ENCODE measurements at places on chromosomes 13 and 19.

- DNase-seq, result no peak
Observed at GRCh38 chr13:51360489-51360888, 21.0 kb downstream of the SERPINE3 start.

GRCh38 chr19:17058236-17058635 lies 17.0 kb downstream of the HAUS8 start:
- DNase-seq, result no peak

GRCh38 chr19:44627631-44628030 lies 14.3 kb downstream of the IGSF23 start:
- DNase-seq, result no peak

GRCh38 chr13:40911341-40911740 lies 107.8 kb downstream of the ELF1 start:
- peak; percentile 8 for DNase-seq

DNA sequence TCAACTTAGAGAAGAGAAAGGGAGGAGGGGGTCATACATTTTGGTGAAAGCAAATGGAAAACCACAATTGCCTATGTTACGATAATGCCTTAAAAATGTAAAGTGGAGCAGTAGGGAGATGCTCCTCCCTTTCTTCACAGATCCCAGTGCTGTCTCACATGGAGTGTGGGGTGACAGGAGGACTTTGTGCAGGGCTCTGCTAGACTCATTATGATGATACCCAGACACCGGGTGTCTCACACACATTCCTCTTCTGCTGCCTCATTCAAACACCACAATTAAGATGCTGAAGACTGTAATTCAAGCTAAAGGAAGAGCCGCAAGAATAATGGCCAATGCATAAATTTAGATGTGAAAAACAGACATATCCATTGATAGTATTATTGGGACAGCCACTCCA lies 150.6 kb downstream of the LHFPL6 start:
- peak; percentile 55 for DNase-seq

DNA sequence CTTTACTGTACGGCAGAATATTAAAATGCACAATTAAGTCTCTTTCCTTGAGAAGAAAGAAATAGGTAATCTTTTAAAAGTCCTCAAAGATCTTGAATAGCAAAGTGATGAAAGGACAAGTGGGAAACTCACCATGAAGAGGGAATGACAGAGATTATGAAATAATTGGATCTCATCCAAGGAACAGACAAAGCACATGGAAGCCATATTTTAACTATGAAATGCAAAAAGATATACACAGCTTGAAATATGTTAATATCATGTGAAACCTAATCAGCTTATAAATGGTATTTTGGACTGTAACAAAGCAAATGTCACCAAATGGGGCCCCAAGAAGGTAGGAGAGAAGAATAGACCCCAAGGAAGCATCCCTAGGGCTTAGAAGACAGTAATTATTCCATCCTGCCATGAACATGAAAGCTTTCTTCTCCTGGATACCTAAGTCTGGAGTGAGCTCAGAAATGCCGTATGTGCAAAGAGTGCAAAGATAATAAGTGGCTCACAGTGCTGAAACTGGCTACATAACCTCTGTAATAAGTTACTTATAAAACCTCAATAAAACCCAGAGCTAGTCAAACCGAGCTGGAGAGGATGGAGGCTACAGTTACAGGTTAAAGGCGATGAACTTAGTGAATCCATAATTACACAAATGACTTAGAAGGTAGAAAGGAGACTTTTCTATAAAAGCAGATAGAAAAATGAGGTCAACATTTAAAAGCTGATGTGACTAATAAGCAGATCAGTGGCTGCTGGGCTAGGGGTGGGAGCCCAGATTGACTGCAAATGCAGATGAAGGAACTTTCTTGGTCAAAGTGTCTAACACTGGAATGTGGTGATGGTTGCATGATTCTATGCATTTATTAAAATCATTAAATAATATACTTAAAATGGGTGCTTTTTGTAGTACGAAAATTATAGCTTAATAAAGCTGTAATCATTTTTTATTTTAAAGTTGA lies 34.4 kb downstream of the DCLK1 start:
- no peak for DNase-seq

DNA sequence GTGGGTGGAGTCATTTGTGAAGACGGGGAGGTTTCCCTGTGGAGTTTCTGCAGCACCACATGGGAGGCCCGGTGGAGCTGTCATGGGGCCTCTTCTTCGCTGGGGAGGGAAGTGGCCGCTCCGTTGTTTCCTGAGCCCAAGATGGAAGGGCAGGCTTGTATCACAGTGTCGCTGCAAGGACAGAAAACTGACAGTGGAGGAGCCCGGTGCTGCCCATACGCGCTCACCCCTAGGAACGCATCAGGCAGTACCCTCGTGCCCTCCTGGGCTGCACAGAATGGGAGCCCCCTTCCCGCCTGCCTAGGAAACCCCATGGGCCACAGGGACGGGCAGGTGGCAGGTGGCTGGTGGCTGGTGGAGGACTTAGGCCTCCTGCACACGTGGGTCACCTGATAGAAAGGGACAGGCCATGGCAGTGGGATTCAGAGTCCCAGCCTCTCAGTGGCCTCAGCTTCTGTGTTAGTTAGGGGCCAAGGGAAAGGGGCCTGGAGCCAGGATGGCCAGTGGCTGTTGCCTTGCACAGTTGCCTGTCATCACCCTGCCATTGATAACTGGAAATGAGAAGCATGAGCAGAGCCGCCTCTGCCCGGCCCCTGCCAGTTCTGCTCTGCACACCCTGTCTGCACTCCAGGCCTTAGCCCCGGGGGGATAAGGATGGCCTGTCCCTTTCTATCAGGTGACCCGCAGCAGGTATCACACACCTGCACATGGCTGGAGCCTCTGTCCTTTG lies 7.6 kb downstream of the COL4A2 start:
- no peak for DNase-seq

DNA sequence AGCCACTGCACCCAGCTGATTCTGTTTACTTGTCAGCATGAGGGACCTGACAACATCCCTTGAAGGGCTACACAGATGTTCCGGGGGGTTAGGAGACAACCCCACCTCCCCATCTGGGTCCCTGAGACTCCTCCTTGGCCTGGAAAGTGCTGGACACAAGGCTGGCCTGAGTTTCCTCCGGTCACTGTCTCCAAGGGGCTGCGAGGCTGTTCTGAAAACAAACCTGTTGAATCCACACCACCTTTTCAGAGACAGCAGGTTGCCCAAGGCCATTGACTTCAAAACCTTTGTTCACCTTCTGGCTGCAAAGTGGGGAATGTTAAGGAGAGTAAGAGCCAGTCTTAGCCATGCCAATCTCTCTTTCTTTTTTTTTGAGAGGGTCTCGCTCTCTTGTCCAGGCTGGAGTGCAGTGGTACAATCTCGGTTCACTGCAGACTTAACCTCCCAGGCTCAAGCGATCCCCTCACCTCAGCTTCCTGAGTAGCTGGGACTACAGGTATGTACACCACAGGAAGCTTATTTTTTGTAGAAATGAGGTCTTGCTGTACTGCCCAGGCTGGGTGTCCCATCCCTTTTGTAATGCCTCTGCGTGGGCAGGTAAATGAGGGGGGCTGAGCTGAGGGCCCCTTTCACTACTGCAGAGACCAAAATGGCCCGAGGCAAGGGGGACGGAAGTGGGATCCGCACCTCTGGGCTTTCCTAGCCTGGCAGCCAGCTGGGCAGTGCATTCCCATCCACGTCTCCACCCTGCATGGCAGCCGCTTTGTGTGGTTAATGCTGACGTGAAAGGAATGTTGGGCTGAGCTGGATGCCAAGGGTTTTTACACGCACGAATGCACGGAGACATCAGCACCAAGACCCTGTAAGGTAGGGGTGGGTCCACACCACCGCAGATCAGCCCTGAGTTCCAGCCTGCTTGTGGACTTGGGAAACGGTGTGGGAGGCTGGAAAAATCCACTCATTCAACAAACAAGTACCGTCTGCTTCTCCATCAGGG lies 1.9 kb upstream of the ZNF628 start:
- DNase-seq, result no peak

DNA sequence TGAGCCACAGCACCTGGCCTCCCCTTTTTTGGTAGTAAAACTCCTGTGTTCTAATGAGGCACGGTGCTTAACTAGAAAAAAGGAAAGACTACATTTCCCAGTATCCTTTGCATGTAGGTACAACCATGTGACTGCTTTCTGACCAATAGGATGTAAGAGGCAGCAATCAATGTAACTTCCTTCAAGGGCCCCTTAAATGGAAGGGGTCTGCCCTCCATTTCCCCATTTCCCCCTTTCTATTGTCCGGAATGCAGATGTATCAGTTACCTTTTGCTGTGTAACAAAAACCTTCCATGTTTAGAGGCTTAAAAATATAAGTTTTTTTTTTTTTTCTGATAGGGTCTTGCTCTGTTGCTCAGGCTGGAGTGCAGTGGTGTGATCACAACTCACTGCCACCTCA lies 2.2 kb downstream of the GPR32 start:
- no peak for DNase-seq

- no peak for DNase-seq
Observed at GRCh38 chr13:45721203-45721731, 19.1 kb downstream of the CBY2 start.

DNA sequence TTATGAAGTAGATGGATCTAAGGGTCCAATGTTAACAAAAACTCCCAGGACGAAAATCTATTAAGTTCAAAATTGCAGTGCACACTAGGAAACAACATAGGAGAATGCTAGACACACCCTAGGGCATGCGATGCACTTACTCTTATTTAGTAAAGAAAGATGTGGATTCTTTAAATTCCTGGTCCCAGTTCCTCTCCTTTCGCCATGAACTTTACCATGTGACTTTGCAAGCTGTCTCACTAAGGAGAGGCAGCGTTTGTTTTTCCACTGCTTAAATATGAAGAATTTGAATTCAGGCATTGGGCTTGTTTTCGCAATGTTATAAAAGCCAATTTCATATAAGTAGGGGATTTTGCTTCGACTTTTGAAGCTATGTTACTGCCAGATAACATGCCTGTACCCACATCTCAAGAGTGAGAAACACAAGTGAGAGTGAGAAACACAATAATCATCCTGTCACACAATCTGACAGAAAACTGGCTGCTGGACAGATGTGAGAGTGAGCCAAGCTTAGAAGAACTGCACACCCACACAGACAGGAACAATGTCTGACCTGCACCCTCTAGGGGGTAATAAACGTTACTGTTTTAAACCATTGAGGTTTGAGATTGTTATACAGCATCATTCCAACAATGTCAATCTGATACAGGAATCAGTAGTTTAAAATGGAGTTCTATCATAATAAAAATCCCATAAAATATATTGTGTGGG lies 1308.4 kb downstream of the SLITRK5 start:
- DNase-seq, result peak; percentile 18

- no peak for DNase-seq
Observed at GRCh38 chr13:80527400-80527799, 186.5 kb upstream of the SPRY2 start.

DNA sequence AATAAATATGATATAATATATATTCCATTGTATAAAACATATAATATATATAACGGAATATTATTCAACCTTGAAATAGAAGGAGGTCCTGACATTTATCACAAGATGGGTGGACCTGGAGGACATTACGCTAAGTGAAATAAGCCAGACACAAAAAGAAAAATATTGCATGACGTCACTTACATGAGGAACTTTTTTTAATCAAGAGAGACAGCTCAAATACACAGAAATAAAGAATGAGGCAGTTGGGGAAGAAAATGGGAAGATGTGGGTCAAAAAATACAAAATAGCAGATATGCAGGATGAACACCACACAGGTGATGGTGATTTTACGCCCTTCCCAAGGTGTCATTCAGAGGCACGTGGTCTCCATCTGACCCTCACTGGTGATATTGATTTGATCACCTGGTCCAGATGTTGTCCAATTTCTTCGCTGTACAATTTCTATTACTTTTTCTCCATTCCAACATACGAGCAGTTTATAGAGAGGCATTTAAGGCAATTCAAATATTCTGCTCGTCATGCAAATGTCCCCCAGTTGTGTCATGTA lies 513 bp upstream of the ZNF317 start:
- no peak for DNase-seq

- no peak for DNase-seq
Observed at GRCh38 chr13:84570831-84571230, 688.6 kb upstream of the SLITRK1 start.

- DNase-seq, result no peak
Observed at GRCh38 chr19:45184115-45184514, 5.5 kb downstream of the BLOC1S3 start.

GRCh38 chr19:44658069-44658733 lies 13.1 kb upstream of the CEACAM19 start:
- DNase-seq, result no peak

DNA sequence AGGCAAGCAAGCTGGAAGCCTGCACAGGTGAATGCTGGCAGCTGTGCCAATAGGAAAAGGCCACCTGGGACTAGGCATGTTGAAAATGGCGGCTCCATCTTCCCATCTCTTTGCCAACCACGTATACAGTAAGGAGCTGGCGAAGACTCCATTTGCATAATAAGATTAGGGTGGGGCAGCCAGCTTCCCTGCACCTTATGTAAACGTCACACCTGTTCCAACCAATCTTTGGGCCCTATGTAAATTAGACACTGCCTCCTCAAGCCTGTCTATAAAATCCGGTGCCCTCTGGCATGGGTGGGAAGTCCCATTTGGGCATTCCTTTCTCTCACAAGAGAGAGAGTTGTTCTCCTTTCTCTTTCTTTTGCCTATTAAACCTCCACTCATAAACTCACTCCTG lies 16.8 kb downstream of the ADGRE2 start:
- no peak for DNase-seq

- no peak for DNase-seq
Observed at GRCh38 chr13:27476943-27477703, 26.8 kb upstream of the MTIF3 start.

- no peak for DNase-seq
Observed at GRCh38 chr13:90104764-90105163, 1242.7 kb upstream of the MIR17HG start.

GRCh38 chr19:39349326-39349725 lies 7.1 kb downstream of the SAMD4B start:
- DNase-seq, result no peak

DNA sequence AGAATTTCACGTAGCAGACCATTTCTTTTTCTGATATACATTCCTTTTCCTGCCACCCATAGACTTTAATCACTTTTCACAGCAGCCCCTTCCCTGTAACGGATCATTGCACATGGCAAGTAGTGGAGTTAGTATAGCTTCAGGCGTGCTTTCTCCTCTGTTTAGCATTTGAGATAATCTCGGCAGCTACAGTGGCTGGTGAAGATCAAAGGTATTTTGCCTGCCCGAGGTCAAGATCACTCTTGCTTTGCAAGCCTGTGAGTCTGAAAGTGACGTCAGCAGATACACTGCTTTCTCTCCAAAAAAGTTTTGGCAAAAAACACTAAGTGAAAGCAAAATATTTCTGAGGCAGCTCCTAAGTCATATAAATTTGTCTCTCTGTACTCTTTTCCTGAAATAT lies 260.0 kb downstream of the NDFIP2 start:
- peak; percentile 99 for DNase-seq

GRCh38 chr13:80577926-80578670 lies 237.2 kb upstream of the SPRY2 start:
- DNase-seq, result no peak

All from umbilical cord (tissue), 2 donors.